OCI-LY7 (cell line): ENCODE measurements at places on chromosomes 1 and 21. TPM values are rescaled to one million over a fixed set of nuclear protein-coding genes. Genes with fewer than 3 reads are reported as not detected.

KCNE2 gene
- total RNA-seq, result not detected in 2 replicates

GJA4 gene
- not detected in 2 replicates for total RNA-seq

U2AF1 gene
- total RNA-seq, result 60.8 and 96.6 TPM in 2 replicates

ARPC5 gene
- 132 and 133 TPM in 2 replicates for total RNA-seq

DNM3 gene
- total RNA-seq, result 0.30 and 0.61 TPM in 2 replicates

CDA gene
- not detected in 2 replicates for total RNA-seq
